Stimulated activated CD4-positive, alpha-beta T cell treated with anti-CD3 and anti-CD28 coated beads, Interleukin-15, amount 100 ng/mL, for 1 hour (primary cell): ENCODE measurements at places on chromosomes 12 and 14.

GRCh38 chr12:95881331-95881955 is 22.7 kb downstream of the SNRPF start:
- no peak for DNase-seq

DNA sequence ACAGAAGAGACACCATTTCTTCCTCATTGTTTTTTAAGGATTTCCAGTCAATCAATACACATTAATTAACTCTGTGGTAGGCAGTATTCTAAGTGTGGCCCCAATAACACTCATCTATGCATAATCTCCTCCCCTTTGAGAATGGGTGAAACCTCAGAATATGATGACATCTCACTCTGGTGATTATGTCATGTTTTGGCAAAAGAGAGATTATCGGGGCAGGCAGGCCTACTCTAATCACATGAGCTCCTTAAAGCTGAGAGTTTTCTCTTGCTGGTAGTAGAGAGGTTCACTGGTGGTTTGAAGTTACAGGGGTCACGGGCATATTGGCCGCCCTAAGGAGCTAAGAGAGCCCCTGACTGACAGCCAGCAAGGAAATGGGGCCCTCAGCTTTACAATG is 7.1 kb upstream of the LGMN start:
- no peak for DNase-seq

GRCh38 chr14:99755629-99756603 is 37.3 kb upstream of the EML1 start:
- DNase-seq, result no peak

- no peak for DNase-seq
These were observed 138.0 kb upstream of the SLCO1C1 start for GRCh38 chr12:20557096-20557495.

DNA sequence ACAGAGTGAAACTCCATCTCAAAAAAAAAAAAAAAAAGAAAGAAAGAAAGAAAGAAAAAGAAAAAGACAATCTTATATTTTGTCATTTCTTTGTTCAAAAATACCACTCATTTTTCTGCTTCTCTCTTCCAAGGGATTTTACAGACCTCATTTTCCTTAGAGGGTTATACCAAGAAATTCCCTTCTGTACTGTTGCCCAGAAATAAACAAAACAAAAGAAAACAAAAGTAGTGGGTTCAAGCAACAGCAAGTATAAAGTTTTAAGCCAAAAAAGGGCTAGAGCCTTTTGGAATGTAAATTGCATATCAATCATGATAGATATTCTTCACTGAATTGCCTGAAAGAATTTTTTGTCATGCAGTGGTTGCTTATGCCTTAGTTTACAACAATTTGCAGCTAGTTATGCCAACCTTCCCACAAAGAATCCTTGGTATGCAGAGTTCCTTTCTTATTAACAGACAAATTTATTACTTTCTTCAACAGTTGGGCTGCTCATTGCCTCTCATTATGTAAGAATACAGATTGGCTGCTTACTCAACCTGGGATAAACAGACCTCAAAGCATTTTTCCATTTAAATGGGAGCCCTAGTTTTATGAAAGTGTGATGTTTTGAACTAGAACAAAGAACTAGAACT is 129.1 kb upstream of the PPFIA2 start:
- no peak for DNase-seq

DNA sequence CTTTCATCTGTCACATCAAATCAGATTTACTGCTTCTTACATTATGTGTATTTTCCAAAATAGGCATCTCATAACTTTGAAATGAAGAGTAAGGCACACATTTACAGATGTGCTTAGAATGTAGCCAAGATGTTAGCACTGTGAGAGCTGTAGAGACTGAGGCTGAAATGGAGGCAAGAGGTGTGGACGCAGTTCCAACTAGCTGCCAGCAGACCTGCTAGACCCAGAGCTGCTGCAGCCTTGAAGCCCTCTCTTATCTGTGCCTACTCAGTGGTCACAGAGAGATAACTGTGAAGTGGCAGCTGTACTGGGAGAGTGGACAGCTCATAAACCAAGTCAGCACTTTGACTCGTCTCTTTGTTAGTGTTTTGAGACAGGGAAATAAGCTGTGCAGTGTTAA is 470.9 kb downstream of the CCER1 start:
- DNase-seq, result no peak

- no peak for DNase-seq
These were observed 419.5 kb downstream of the TMEM121 start for GRCh38 chr14:105945896-105946295.

- DNase-seq, result no peak
These were observed 77.2 kb upstream of the DCD start for GRCh38 chr12:54725233-54725843.

DNA sequence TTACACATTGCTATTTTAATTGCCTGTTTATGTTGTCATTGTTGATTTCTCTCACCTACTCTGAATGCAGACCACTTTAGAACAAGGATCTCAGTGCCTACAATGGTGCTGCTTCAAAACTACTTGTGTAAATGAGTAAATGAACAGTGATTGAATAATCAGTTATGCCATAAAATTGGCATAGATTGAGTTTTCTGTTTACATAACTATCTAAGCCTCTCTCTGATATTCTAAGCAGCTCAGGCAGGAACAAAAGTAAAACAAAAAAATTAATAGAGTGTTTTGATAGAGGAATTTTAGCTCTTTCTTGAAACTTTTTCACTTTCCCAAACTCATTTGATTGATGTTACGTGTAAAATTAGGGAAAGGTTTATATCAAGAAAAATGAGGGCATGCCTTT is 232.3 kb upstream of the KITLG start:
- no peak for DNase-seq

- DNase-seq, result no peak
These were observed 17.7 kb upstream of the SLC38A2 start for GRCh38 chr12:46390304-46390703.

GRCh38 chr14:103125098-103126070 is 2.1 kb downstream of the TNFAIP2 start:
- no peak for DNase-seq

DNA sequence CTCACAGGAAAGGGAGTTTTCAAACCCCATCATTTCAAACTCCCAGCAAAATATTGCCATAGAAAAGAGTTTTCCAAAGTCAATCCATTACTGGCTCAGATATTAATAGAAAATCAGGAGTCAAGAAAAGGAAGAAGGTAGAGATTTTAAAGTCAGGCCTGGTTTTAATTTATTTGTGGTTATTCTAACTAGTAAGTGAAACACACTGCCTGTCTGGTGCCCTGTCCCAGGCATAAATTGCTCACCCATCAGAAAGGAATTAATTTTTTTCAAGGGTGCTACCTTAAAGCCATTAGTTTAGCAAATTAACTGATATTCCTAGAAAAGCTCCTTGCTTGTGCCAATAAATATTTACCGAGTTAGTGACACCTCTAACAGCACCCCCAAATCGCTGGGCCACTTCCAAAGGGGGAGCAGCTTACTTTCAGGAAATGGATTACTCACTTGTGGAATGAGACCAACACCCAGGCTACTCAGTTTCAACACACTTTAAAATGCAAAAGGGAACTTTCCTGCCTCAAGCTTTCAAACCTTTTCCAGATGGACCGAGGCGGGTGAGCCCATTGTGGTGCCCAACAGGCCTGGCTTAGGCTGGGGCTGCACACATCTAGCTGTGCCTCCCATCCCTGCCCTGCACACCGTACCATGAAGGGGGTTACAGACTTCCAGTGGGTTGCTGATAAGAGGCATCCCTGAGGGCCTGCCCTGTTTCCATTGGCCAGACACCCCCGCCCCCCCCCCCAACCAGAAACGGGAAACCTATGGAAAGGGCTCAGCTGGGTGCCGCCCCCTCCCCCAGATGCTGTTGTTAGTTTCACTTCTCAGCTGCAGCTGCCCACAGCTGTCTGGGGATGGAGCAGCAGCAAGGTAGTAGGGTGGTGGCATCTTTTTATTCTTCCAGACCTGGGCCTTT is 117.2 kb downstream of the SAMD4A start:
- DNase-seq, result no peak

DNA sequence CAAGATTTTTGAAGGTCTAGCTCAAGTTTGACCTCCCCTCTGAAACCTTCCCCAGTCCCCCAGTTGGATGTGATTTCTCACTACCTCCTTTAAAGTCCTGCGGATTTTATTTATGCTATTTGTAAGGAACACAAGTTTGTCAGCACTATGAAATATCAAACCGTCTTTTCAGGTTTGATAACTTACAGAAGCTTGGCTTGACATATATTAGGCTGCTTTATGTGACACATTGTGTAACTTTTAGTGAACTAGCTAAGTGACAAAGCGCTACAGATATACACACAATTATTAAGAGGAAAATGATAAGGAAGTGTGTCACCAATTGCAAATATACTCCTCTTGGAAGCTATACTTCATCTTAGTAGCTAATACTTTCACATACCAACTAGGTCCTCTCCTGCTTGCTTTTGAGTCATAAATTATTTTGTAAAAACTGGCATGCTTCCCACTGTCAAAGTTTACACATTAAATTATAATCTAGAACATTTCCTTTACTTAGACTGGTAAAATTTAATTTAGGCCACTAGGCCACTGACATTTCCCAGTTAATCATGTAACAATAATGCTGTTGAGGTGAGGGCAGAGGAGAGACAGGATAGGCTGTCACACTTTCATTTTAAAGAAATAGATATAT is 149.5 kb downstream of the TMTC3 start:
- no peak for DNase-seq

DNA sequence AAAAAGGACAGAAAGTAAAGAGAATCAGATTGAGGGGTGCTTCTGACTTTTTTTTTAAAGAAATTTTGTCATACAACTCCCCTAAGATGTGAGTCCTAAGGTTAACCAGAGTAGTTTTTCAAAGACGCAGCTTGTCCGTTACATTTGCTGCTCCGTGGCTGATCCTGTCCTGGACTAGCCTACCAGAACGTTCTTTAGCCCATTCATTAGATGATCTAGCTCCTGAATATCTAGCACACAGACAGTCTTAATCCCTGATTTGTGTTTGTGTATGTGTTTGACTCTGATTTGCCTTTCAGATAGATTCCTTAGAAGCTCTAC is 60.3 kb downstream of the SAMD4A start:
- no peak for DNase-seq
